WTC11 (cell line): ENCODE measurements at places on chromosomes 1 and 21. TPM values are rescaled to one million over a fixed set of nuclear protein-coding genes. Genes with fewer than 3 reads are reported as not detected.

DNA sequence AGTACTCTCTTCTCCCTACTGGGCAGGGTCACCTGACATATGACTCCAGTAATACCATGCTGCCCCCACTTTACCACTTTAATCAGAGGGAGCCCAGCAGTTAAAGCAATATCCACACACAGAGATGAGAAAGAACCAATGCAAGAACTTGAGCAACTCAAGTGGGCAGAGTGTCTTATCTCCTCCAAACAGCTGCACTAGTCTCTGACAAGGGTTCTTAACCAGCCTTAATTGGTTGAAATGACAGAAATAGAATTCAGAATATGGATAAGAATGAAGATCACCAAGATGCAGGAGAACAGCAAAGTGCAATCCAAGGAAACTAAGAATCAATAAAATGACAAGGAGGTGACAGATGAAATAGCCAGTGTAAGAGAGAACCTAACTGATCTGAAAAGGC lies 91.0 kb downstream of the KCNT2 start:
- peaks cover 14% of the 10 kb centered on the region for H3K36me3 ChIP-seq
- no peak overlapping the region for H3K4me3 ChIP-seq
- no peak for DNase-seq

DNA sequence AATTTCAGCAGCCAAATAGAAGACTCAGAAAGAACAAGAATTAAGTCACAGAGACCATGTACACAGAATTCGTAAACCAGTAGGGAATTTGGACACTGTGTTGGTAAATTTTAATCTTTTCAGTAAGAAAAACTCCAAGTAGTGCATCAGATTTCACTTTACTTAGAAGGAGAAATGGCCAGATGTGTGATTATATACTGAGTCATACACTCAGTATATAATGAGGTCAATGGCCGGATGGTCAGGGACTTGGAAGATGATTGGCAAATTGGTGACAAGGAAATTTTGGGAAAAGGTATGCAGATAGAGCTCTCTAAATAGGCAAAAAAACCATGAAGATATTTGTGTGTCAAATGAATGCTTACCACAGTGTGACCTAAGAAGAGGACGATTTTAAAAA lies 399.8 kb upstream of the LRRC7 start:
- H3K27ac ChIP-seq, result no peak overlapping the region
- H3K4me3 ChIP-seq, result no peak overlapping the region
- no peaks in the 10 kb centered on the region for H3K4me1 ChIP-seq
- H3K36me3 ChIP-seq, result peaks cover 27% of the 10 kb centered on the region
- no peaks in the 10 kb centered on the region for H3K27me3 ChIP-seq

DNA sequence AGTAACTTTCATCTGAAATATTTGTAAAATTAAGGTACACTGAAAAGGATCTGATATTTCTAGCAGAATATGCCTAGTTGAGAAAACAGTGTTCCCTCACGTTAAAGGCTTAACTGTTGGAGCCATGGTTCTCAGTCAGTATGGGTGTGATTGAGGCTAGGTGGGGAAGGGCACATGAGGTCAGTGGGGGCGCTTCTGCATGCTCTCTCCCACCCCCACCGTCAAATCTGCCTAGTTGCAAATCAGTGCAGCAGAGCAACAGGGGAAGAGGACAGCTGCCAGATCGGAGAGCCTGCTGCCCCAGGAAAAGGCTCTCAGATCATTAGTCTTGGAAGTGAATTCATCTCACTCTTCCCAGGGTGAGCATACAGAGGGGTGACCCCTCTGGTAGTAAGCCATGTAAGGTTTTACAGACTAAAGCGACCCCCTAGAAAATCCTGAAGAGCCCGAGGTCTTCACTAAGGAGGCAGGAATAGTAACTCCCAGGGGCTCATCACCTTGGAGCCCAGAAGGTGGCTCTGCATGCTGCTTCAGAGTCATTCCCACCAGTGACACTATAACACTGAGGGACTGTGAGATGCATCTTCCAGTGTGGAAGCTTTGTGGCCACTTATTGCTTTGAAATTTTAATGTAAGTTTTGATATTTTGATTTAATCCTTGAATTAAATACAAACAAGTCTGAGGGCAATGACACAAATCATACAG lies 83.1 kb upstream of the BARHL2 start:
- H3K4me3 ChIP-seq, result no peak overlapping the region
- peaks cover 4% of the 10 kb centered on the region for H3K4me1 ChIP-seq
- DNase-seq, result no peak
- no peaks in the 10 kb centered on the region; the same call in 1 of the 2 replicates for H3K27me3 ChIP-seq

GRCh38 chr1:226133504-226134123 lies 52.9 kb downstream of the ACBD3 start:
- DNase-seq, result no peak
- H3K36me3 ChIP-seq, result no peaks in the 10 kb centered on the region
- peak overlapping the region; percentile 43; the same call in 1 of the 2 replicates for H3K27ac ChIP-seq
- no peak overlapping the region for H3K4me3 ChIP-seq
- H3K27me3 ChIP-seq, result no peaks in the 10 kb centered on the region

DNA sequence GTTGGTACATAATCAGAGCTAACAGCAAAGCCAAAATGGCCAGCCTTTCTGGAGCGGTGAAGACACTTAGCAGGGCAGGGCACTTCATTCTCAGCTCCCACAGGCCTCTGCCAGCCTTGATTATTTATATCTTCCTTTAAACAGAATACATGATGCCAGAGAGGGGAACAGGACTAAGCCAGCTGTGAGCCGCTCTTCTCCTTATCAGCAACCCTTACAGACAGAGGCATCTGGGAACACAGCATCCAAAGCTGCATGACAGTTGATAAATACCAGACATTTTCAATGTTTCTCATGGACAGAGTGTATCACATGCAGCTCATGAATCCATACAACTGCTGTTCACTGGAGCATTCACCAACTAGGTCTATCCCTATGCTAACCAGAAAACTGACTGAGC lies 29.1 kb downstream of the DNAJC11 start:
- H3K27me3 ChIP-seq, result no peaks in the 10 kb centered on the region
- no peaks in the 10 kb centered on the region for H3K4me1 ChIP-seq
- no peak overlapping the region for H3K4me3 ChIP-seq
- H3K36me3 ChIP-seq, result peaks cover 74% of the 10 kb centered on the region
- no peak overlapping the region; the same call in 1 of the 2 replicates for H3K27ac ChIP-seq
- DNase-seq, result no peak

DNA sequence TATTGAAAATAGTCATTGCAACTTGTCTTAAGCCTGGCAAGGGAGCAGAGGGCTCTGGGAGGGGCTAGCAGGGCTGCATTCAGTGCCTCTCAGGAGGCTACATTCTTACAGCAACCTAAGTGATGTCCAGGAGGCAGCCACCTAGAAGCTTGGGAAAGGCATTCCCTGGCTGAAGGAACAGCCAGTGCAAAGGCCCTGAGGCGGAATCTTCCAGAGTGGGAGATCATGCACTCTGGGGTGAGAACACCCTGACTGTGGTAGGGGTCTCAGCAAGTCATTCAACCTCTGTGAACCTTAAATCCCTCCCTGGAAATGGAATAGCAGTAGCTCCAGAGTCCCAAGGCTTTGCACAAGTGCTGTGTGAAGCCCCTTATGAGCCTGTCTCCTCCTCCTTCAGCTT lies 84.1 kb downstream of the TAS1R2 start:
- peaks cover 11% of the 10 kb centered on the region for H3K27me3 ChIP-seq
- H3K4me1 ChIP-seq, result peaks cover 9% of the 10 kb centered on the region
- no peak overlapping the region for H3K27ac ChIP-seq
- H3K36me3 ChIP-seq, result no peaks in the 10 kb centered on the region
- H3K4me3 ChIP-seq, result no peak overlapping the region

ACTL8 gene
- total RNA-seq, result 0.80 to 1.6 TPM (median 0.87 TPM) in 3 replicates

SERPINC1 gene
- total RNA-seq, result 0.57 to 1.0 TPM (median 0.69 TPM) in 3 replicates
